ENCODE measurements at places on chromosomes 3 and 15. TPM values are rescaled to one million over a fixed set of nuclear protein-coding genes. Genes with fewer than 3 reads are reported as not detected.
A peak's percentile ranks its signal among the peaks of the same experiment; 100 is the strongest.

DNA sequence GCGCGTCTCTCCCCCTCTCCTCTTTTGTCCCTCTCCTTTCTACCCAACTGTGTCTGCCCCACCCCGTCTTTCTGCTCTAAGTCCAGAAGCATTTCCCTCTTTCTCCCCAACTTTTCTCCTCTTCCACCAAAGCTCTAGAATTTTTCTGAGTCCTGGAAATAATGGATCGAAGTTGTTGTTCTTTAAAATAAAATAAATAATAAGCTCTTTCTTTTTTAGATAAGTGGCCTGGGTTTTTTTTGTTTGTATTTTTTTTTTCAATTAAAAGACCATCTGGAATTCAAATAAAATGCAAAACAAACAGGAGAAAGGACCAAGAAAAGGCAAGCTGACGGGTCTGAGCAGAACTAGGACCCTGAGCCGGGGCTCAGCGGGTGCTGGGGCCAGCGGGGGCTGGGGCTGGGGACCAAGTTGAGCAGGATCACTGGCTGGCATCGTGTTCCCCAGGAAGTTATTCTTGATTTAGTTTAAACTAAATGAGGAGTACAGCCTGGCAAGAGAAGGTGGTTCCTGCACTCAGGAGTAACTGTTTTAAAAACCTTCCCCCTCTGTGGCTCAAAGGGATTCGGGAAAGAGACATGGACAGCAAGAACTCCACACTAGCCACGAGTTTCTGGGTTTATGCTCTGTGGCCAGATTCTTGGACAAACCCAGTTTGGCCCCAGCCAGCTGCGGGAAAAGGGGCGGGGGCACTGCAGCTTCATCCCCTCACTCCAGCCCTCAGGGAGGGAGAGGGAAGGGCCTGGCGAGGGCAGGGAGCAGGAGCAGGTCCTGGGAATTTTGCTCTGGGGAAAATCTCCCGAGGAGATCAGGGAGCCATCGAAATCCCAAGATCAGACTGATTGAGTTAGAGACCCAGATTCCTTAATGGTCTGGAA is 8.4 kb downstream of the GATA2 start:
- DNase-seq = no peak

- no peak for DNase-seq
These were observed 228.8 kb downstream of the NSUN3 start for GRCh38 chr3:94291686-94292085.

DNA sequence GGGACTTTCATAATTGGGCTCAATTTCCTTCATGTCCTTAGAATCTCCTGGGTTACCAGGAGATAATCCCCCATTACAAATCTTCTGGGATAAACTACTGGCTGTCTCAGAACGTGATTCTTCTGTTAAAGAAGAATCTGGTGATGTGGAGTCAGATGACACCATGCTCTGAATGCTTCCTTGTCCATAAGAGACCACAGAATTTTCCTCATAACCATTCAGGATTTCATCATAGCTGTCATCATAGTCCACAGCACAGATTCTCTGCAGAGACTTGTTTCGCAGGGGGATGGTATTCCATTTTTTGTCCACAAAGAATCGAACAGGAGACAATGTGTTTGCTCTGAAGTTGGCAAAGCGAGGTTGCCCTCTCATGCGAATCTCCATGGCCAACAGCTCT is 109.8 kb upstream of the TSPAN3 start:
- DNase-seq = no peak

The PPIP5K1 gene
- total RNA-seq = 139 TPM

The RLBP1 gene
- total RNA-seq = not detected

- no peak for DNase-seq
These were observed 52.0 kb downstream of the MAGEF1 start for GRCh38 chr3:184659797-184660301.

DNA sequence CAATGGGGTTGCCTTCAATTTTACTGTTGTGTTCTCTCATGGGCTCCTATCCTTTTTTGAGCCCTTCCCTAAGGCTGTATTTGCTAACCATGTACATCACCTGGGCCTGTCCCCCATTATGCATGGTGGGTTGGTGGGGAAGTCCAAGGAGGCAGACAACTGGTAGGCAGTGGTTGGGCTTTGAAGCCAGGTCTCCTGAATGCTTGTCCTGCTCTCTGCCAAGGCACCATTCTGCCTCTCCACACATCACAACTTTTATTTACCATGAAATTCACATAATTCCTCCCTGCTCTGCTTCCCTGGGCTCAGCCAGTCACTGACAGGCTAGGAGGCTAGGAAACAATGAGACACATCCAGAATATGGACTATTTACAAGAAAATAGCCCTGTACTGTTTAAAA is 41.0 kb upstream of the COPB2 start:
- no peak for DNase-seq

The PARP3 gene
- total RNA-seq = 25.5 TPM

DNA sequence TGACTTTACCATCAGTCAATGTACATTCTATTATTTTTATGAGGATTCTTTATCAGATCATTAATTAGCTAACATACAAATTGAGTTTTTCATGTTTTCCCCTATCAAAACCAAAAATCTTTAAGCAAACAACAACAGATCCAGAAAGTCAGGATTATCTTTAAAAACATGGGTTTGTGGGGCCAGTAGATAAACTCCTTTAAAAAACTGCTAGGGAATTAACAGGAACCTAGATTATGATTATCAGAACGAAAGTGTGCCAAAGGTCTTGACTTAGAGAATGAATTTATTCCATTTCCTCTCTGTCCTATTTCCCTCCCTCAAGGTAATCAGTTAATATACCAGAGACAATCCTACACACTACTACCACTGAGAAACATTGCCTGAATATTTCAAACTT is 13.2 kb upstream of the CCDC13 start:
- no peak for DNase-seq

GRCh38 chr15:72248514-72248913 is 17.5 kb upstream of the PKM start:
- DNase-seq = no peak

- no peak for DNase-seq
These were observed 124.5 kb downstream of the GSK3B start for GRCh38 chr3:119969759-119970158.

GRCh38 chr15:49751751-49752150 is 130.9 kb downstream of the DTWD1 start:
- no peak for DNase-seq

The ATP10A gene
- total RNA-seq = 1.5 TPM

DNA sequence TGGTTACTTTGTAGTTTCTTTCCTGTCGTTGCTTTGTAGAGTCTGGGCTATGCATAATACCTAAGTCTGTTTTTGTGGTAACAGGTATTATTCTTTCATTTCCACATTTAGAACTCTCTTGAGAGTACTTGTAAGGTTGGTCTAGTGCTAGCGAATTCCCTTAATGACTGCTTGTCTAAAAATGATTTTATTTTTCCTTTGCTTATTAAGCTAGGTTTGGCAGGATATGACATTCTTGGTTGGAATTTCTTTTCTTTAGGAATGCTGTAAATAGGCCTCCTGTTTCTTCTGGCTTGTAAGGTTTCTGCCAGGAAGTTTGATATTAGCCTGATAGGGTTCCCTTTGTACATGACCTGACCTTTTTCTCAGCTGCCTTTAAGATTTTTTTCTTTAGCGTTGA is 70.1 kb upstream of the SGO1 start:
- DNase-seq = no peak

DNA sequence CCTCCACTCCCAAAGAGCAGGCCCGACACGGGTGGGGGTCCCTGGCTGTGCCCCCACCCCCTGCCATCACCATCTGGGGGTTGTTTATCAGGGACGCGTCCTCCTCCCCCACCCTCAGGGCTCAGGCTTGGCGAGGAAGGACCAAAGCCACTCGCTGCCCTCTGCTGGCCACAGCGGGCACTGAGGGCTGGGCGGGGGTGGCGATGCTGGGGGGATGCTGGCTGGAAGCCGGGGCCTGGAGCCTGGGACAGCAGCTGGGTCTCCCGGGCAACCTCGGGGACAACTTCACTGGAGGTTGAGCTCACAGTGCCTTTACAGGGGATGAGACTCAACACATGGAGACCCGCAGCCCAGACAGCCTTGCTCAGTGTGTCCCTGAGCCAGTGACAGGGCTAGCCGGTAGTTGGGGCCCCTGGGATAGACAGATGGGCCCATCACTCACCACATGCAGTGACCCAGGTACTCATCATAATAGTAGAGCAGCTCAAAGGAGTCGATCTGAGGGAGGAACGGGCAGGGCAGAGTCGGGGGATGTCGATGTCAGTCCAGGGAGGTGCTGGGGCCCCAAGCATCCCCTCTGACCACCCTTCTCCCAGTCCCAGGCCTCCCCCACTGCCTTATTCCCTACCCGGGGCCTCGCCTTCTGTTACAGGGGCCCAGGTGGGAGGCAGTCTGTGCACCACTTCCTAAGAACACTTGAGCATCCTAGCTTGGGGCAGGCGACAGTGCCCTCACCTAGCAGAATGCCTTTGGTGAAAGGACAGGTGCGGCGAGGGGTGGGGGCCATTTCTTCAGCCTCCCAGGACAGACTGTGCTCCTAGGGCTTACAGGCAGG is 5.9 kb upstream of the CALML4 start:
- peak; percentile 78 for DNase-seq

- DNase-seq = no peak
These were observed 9.8 kb downstream of the TFG start for GRCh38 chr3:100719136-100719535.

Measured in left colon (tissue), 2 donors.